Stimulated activated CD8-positive, alpha-beta memory T cell treated with anti-CD3 and anti-CD28 coated beads, Interleukin-4, amount 100 ng/mL, for 4 hours (primary cell): ENCODE measurements at places on chromosomes 2 and 18.

GRCh38 chr2:82498777-82499443, 1960.2 kb downstream of the SUCLG1 start:
- no peak for DNase-seq

DNA sequence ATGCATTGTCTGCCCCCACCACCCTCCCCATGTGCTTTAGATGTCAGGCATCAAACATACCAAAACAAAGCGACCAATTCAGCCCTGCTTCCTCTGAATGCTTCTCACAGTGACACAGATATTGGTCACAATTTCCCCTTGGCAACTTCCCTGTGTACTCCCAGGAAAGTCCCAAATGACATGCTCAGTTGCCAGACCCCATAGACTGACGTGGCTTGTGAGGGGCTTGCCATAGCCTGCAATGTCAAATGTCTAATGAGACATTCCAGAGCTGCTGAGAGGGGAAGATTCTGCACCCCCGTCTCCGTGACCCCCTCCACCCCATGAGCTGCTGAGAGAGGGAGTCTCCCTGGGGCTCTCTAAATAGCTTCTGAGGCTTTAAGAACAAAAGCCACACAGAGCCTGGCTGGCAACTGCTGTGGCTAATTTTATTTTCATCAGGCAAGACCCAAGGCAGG, 47.3 kb downstream of the RFTN2 start:
- no peak for DNase-seq

DNA sequence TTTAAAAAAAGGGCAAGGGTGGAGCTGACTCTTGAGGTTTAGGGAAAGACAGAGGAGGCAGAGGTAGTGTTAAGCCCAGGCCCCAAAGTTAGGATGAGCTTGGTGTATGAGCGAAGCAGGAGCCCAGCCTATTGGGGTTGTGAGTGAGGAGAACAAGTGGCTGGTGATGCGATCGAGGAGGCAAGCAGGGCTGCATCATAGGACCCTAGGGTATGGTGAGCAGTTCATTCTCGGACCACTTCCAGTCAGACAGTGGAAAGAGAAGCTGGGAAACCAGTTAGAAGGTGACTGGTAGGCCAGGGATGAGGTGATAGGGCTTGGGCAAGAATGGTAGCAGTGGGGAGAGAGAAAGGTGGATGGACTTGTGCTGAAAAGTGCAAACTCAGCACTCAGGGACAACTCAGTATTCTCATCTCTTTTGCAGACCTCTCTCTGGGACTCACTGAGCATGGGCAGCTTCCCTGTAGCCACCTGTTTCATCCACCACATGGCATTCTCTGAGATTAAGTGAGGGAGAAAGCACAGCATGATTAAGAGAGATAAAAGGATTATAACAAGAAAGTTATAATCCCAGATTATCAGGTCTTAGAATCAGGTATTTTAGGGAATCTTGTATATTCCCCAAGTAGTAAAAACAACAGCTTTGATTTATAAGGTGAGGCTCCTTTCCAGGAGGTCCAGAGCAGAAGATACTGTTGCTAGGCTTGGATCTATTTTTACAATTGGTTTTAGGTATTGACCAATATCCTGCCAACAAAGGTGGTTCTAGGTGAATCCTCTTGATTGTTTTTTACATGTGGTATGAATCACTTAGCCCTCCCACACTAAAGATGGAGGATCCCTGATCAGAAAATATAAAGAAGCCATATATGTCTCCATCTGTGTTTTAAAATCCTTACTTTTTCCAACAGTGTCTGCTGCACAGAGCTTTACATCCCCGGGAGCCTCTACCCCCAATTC, 38.3 kb downstream of the XRCC5 start:
- DNase-seq, result no peak

DNA sequence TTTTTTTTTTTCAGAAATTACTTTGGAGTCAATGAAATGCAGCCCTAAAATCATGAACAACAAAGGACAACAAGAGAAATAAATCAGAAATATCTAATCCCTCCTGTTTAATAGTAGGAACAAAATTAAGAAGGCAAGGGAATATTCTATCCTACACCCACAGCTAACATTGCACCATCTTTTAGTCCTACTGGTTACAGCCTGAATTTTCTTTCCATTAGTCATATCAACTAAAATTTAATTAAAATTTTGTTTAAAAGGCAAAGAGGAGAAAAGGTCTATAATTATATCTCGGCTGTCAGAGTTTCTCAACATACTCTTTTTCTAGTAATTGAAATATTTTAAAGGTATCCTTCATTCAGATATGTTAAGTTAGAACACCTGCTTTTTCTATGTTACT, 61.9 kb downstream of the DTNA start:
- DNase-seq, result no peak

DNA sequence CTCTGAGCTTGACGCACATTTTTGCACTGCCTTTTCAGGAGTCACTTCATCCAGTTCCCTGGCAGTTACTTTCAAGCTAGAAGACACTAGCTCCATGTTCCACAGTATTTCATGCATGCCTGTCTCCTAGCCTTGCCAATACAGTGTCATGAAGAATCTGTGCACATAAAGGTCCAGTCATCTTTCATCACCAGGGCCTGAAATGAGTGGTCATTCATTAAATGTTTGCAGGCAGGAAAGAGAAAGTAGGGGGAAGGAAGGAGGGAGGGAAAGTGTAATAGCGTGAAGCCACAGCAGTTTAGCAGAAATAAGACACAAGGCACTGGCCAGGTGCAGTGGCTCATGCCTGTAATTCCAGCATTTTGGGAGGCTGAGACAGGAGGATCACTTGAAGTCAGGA, 92.4 kb upstream of the COPS8 start:
- DNase-seq, result no peak

DNA sequence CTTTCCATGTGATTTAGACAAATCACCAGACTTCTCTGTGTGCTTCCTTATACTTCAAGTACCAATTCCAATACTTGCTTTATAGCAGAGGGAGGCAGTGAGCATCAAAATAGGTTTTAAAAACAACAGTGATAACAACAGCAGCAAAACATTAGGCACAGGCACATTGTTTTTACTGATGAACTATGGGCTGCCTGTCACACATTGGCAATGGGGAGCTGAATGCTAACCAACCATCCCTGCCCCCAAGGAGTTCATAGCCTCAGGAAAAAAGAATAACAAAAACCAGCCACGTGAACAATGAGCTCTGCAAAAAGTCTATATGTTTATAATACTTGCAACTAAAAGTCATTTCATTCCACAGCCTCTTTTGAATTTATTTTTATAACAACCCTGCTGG, 287.9 kb upstream of the TRIB2 start:
- DNase-seq, result no peak
